ENCODE measurements at places on chromosomes 3 and 15. TPM values are rescaled to one million over a fixed set of nuclear protein-coding genes. Genes with fewer than 3 reads are reported as not detected.

GRCh38 chr3:58041182-58041825, 33.1 kb downstream of the FLNB start:
- DNase-seq = no peak

DNA sequence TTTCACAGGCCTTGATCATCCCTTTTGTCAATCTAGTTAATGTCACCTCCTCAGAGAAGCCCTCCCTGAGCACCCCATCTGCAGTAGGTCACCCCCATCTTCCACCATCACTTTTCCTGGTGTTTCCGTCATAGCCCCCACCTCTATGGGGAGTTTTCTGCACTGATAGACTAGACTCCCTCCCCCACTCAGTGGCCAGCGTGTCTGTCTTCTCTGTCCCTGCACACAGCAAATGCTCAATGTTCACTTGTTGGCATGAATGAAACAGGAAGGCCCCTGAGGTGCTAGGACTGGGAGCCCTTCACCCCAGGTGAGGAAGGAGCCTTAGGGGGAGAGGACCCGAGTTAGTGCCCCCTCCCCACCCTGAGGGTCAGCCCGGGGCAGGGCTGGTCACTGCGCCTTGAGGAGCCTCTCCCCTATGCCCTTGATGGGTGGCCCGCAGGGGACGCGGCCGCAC, 15.8 kb upstream of the FANCD2 start:
- DNase-seq = no peak

DNA sequence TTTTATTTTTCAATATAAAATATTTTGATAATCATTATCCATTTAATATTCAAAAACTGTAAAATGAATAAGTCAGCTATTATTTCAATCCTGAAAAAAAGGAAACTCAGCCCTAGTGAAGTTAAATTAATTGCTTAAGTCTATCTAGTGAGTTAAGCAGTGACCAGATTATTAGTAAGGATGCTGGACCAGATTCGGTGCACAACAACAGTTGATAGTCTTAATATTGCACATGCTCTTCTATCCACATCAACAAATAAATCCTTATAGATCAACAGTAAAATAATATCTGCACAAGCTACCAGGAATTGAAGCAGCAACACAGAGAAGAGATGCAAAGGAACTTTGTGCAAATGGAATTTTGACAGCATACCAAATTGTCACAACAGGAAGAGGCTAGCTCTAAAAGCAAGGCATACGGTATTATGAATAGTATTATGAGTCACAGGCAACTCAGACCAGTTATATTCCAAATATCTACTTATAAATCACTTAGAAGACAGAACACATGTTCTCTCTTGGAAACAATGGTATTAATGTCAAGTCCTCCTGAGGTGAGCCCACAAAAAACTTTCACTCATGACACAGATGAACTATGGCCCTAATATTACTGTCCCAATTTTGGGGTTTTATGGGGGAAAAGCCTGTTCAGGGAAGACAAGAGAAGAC, 24.9 kb downstream of the VPS13C start:
- no peak for DNase-seq

DNA sequence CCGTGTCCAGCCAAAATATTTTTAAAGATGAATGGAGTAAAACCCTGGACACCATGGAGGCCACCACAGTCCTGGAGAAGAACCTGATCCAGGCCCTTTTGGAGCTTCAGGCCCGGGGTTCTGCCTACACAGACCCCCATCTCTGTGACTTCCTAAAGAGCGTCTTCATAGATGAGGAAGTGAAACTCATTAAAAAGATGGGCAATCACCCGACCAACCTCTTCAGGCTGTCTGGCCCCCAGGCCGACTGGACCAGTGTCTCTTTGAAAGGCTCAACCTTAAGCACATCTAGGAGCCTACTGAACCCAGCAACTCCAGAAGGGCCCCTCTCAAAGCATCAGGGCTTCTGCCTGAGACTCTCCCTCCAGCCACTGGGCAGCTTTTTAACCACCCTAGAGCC, 107.9 kb upstream of the FAM174B start:
- no peak for DNase-seq

GRCh38 chr3:148187296-148187695, 510.4 kb upstream of the AGTR1 start:
- no peak for DNase-seq

GRCh38 chr15:61700803-61701202, 359.4 kb downstream of the VPS13C start:
- DNase-seq = no peak

GRCh38 chr3:160757233-160758106, 1.4 kb downstream of the PPM1L start:
- peak; percentile 28 for DNase-seq

DNA sequence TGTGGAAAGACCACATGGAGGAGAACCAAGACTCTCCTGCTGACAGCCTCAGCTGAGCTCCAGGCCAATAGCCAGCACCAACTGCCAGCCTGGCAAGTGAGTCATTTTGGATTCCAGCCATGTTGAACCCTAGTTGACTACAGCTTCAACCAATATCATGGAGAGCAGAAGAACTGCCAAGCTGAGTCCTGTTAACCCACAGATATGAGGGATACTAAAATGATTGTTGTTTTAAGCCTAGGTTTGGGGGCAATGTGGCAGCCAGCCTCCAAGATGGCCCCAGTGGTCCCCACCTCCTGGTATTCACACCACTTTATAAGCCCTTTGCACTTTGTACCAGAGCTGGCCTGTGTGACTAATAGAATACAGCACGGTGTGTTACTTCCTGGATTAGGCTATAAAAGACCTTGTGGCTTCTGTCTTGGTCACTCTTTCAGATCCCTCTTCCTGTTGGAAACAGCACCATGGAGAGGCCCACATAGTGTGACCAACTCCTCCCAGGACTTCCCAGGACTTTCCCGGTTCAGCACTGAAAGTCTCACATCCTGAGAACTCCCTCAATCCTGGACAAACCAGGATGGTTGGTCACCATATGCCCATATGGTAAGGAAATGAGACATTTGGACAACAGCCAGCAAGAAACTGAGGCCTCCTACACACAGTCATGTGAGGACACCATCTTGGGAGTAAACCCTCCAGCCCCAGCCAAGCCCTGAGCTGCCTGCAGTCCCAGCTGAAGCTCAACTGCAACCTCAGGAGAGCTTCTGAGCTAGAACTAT, 32.4 kb upstream of the CDV3 start:
- no peak for DNase-seq

CLDN18 gene
- total RNA-seq = not detected

All from activated naive CD8-positive, alpha-beta T cell treated with anti-CD3 and anti-CD28 coated beads, Interleukin-2, amount 10 ng/mL, durations not matched to agents 7 days and 5 days (primary cell).